Temporal lobe (tissue), 4 donors: ENCODE measurements at places on chromosomes 6 and 20. TPM values are rescaled to one million over a fixed set of nuclear protein-coding genes. Genes with fewer than 3 reads are reported as not detected.

IPCEF1 gene
- total RNA-seq = 10.1 TPM

POU5F1 gene
- not detected for total RNA-seq

KCNK16 gene
- not detected for total RNA-seq

UNC5CL gene
- total RNA-seq = 0.25 TPM

MYBL2 gene
- 0.98 TPM for total RNA-seq

TOX2 gene
- total RNA-seq = 0.74 TPM

SLC22A2 gene
- 0.74 TPM for total RNA-seq

EDN3 gene
- 2.2 TPM for total RNA-seq

LBP gene
- not detected for total RNA-seq

TMEM244 gene
- total RNA-seq = 1.2 TPM

HCRTR2 gene
- 13.3 TPM for total RNA-seq

ZNF391 gene
- total RNA-seq = 2.5 TPM

FERMT1 gene
- 1.5 TPM for total RNA-seq

C20orf204 gene
- total RNA-seq = 1.2 TPM

OSTM1 gene
- 22.1 TPM for total RNA-seq

ECT2L gene
- total RNA-seq = 0.98 TPM

CRISP2 gene
- 0.49 TPM for total RNA-seq

SCAF8 gene
- total RNA-seq = 63.9 TPM

CMTR1 gene
- 27.5 TPM for total RNA-seq

MROH8 gene
- 3.2 TPM for total RNA-seq

GPLD1 gene
- total RNA-seq = 8.9 TPM

NDUFAF4 gene
- total RNA-seq = 32.9 TPM

DEFB126 gene
- total RNA-seq = not detected

PARD6B gene
- total RNA-seq = 7.1 TPM

PPP1R16B gene
- total RNA-seq = 10.1 TPM

C6orf58 gene
- total RNA-seq = 0.25 TPM

LIN28B gene
- 0.25 TPM for total RNA-seq

LGSN gene
- 0.25 TPM for total RNA-seq

ARHGAP40 gene
- not detected for total RNA-seq

HLA-DPA1 gene
- 0.49 TPM for total RNA-seq
